ENCODE measurements at places on chromosomes 2 and 18. TPM values are rescaled to one million over a fixed set of nuclear protein-coding genes. Genes with fewer than 3 reads are reported as not detected.

DNA sequence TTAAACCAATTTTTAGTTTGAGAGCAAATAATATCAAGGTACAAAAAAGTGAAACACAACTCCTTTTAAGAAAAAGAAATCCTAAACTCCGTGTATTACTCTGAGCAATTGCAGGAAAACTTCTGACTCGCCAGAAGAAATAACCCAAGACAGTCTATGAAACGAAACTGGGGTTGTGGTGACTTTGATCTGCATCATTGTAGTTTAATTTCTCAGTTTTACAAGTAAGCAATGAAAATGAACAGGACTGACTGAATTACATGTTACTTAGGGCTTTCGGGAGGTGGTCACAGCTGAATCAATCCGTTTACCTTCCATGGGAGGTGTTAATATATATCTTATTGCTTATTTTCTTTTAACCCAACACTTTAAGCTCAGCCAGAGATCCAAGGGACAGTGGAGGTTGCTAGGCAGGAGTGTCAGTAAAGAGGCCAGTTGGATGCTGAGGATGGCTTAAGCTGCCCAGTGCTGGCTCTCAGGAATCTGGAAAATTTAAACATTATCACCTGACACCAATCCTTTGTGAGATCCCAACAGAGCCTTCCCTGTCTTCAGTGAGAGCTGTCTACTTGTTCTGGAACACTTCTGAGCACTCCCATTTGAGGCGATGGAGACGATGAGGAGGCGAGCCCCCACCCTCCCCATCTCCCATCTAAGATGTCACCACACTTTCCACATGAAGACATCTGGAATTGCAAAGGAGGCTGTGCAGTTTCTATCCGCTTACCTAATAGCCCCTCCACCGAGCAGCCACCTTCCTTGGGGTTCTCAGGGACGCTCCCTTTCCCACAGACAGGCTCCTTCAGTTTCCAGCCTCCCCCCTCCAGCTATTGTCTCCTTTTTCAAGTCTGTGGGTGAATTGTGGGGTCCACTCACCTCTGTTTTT is 3.6 kb upstream of the RAB31 start:
- DNase-seq, result no peak
- H3K36me3 ChIP-seq, result no peaks in the 10 kb centered on the region
- H3K27me3 ChIP-seq, result peaks cover 6% of the 10 kb centered on the region
- no peak overlapping the region for H3K4me3 ChIP-seq
- H3K27ac ChIP-seq, result no peak overlapping the region

DNA sequence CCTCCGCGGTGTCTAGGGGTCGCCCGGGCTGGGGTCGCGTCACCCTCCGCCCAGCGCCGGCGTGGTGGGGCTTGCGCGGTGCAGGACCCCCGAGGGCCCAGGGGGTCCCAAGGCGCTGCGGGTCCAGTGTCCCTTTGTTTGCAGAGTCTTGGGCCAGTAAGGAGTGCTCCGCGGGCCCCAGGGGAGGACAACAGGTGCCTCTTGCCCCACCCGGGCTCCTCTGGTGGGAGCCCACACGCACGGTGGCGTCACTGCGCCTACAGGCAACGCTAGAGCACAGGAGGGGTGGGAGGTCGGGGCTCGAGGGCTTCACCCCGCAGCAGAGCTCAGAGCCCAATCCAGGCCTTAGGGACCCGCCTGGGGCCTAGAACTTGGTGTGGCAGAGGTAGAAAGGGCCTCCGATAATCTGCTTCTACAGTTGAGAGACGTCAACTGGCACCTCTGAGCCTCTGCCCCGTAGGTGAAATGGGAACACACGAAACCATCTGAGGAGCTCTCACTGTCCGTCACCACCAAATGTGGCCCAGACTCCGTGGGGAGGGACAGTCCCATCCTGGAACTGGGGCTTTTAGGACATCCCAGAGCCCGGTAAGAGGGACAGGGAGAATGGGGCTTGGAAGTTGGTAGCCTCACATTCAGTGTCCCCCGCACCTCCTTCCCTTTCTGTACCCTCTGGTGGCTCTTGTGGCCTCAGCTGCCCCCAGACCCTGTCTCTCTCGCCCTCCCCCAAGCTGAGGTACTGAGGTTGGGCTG is 1.4 kb downstream of the ARID5A start:
- peak overlapping the region; percentile 74 for H3K4me3 ChIP-seq
- peaks cover 39% of the 10 kb centered on the region for H3K4me1 ChIP-seq
- DNase-seq, result no peak
- no peak overlapping the region for H3K27ac ChIP-seq
- peaks cover 1% of the 10 kb centered on the region for H3K27me3 ChIP-seq
- H3K36me3 ChIP-seq, result no peaks in the 10 kb centered on the region

DNA sequence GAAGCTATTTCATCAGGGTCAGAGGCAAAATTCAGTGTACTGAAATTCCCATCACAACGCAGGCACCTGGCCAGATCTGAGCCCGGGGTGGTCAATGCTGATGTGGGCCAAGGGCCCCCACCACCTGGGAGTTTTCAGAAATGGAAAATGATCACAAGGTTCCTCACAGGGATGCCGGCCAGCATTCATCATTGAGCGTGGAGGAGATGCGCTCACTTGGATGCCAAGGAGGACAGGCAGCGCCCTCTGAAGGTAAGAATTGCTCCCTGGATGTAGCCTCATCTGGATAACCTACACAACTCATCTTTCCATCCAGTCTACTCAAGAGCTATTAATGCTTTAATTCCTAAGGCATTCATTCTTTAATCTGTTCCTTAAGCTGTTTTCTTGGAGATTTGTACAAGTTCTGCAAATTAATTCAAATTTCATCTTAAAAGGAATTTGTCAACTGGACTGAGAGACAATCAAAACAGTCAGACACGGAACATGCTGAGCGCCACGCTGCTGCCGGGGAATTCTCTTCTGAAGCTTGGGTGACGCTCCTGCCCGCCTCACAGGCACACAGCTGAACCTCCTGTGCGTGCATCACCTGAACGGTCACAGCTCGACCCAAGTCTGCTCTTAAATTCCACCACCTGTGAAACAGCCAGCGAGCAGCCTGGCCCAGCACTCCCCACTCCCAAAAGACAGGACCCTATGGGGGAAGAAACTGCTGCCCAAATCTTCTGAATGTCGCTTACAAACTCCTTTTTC is 206.7 kb downstream of the HDAC4 start:
- DNase-seq, result no peak
- no peak overlapping the region for H3K4me3 ChIP-seq
- H3K4me1 ChIP-seq, result no peaks in the 10 kb centered on the region
- peaks cover 8% of the 10 kb centered on the region for H3K36me3 ChIP-seq
- H3K27ac ChIP-seq, result no peak overlapping the region

- no peak for DNase-seq
- peaks cover 8% of the 10 kb centered on the region for H3K4me1 ChIP-seq
- H3K27ac ChIP-seq, result no peak overlapping the region
- no peaks in the 10 kb centered on the region for H3K36me3 ChIP-seq
- no peak overlapping the region for H3K4me3 ChIP-seq
- H3K27me3 ChIP-seq, result no peaks in the 10 kb centered on the region
These were observed 83.0 kb downstream of the FAM117B start for GRCh38 chr2:202717598-202718310.

GRCh38 chr18:48546396-48546795 is 7.6 kb downstream of the CTIF start:
- no peak overlapping the region for H3K27ac ChIP-seq
- H3K4me1 ChIP-seq, result peaks cover 75% of the 10 kb centered on the region
- H3K27me3 ChIP-seq, result no peaks in the 10 kb centered on the region
- no peak overlapping the region for H3K4me3 ChIP-seq

- DNase-seq, result no peak
- H3K36me3 ChIP-seq, result no peaks in the 10 kb centered on the region
- H3K4me3 ChIP-seq, result no peak overlapping the region
- 0 out of 3 replicates have a peak, but pooled peaks cover 9% of the 10 kb centered on the region for H3K27me3 ChIP-seq
- H3K4me1 ChIP-seq, result peaks cover 27% of the 10 kb centered on the region
These were observed 95.7 kb downstream of the BIN1 start for GRCh38 chr2:127011231-127011661.

Gene RTP5
- not detected for total RNA-seq

All from HepG2 (cell line).